ENCODE measurements at places on chromosomes 12 and 14.

DNA sequence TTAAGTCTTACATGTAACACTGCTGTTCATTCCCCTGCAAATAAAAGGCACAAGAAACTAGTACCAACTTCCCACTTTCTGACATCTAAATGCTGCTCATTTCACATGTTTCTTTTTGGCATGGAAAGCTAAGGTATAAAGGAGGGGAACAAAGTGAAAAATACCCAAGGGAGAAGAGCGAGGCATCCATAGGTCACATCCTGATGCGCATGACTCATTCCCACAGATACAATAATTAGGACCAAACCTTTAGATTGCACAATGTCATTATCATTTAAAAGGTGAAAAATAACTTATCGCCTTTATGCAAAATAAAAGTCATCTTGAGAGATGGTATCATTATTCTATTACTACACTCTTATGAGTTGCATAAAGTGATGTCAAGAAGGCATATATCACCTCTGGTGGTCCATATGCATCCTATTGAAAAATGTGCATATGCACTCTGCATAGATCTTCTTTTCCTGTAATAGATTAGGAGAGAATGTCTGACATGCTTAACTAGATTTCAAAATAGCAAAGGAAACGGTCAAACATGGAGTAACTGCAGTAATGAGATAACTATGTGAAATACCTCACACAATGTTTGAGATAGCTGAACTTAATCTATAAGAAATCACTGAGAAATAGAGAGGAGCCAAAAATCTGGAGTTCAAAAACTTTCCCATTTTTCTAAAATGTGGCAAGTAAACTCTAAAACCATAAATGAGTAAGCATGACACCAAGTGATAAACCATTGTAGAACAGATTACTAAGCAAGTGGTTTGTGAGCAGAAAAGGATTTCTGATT, 382.5 kb upstream of the TMTC1 start:
- no peak for DNase-seq

GRCh38 chr12:3049611-3050249, 27.4 kb upstream of the TSPAN9 start:
- no peak for DNase-seq

GRCh38 chr12:6033546-6033945, 88.5 kb upstream of the ANO2 start:
- DNase-seq: no peak

DNA sequence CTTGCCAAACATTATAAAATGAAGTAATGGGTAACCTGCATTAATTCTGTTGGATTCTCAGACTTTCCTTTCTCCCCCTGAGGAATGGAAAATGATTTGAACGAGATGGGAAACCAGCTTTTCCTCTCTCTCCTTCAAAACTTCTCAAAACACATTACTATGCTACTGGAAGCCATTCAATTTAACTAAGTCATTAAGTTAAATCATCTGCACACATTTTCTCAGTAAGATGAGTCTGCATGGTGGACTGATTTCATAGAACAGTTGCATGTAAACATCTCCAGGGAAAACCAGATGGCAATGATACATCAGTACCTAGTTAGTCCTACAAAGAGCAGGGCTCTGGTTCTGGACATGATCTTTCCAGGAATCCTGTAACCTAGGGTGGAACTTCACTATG, 59.9 kb downstream of the BMP4 start:
- DNase-seq: no peak

DNA sequence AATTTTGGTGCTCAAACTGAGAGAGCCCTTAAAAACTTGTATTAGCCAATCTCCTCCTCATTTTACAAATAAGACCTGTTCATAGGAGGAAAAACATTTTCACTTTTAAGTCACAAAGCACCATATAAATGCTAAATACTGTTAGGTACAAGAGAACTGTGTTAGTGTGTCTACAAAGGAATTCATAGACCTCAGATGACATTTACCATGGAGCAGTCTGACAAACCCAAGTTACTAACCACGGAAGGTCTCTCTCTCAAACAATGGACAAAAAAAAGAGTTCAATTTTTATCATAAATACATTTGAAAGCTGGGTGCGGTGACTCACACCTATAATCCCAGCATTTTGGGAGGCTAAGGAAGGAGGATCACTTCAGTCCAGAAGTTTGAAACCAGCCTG, 10.0 kb downstream of the SBNO1 start:
- no peak for DNase-seq

GRCh38 chr12:26799741-26800140, 33.3 kb downstream of the ITPR2 start:
- DNase-seq: no peak

DNA sequence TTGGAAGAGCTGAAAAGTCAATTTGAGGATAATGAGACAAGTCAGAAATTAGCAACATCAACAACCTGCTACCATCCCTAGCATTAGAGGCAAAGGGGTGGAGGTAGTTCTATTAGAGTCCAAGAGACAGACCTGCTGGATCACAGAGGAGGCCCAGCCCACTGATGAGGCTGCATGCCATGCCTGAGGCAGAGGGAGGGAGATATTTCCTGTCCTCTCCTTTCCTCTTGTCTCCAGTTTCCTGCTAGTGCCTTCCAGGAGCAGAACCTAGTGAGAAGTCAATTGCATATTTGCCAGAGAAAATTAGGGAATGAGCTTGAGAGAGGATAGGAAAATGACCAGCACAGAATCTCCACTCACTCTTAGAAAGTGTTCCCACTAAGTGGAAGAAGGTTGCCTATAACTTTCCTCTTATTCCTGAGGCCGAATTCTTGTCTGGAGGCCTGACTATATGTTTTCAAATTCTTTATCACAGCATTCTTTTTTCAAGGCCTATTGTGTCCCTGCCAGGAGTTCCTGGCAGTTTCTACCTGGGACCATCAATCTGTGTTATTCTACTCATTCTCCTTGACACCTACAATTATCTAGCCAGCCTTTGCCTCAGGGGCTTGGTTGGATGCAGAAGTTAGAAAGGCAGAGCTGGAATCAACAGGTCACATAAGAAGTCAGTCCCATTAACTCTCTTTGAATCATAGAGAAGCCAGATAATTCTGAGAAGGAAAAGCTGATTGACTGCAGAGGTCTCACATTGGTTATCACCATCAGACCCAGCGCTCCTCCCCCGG, 121.9 kb downstream of the EMP1 start:
- DNase-seq: no peak

DNA sequence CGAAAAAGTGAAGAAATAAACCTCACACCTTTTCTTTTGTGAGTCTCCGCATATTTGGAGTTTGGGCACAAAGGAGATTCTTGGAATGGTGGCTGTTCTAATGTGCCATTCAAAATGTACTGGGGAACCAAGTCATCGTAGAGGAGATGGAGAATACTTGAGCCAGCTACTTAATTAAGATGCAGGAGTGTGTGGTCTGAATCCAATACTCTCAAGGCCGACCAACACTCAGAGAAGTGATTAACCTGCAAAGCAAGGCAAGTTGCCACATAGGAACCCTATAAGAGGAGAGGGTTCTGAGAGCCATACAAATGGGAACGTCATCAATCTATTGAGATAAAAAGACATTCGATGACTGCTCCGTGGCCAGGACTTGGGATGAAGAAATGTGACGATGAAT, 446.7 kb downstream of the GLT1D1 start:
- no peak for DNase-seq

- DNase-seq: no peak
Measured at GRCh38 chr14:70884595-70885342, 22.5 kb upstream of the PCNX1 start.

GRCh38 chr12:59179231-59179630, 258.9 kb upstream of the LRIG3 start:
- DNase-seq: no peak

DNA sequence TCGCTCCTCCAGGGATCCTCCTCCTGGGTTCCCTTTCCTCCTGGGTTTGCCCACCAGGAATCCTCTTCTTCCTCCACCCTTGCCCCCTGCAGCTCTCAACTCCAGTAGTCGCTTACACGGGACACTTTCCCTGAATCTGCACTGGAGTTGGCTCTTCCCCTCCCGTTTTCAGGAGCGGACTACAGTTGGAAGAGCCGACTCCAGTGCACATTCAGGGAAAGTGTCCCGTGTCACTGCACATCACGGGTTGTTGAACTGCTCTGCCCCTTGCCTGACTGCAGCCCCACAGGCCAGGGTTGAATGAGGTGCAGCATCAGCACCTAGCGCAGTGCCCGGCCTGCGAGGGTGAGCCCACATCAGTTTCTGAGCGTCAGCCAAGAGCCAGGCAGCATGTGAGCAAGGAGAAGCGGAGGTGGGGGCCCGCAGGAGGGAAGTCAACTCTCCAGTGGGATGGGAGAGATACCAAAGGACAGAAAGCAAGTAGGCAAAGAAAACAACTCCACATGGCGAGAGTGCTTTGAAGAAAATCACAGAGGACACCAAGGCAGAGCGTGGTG, 13.1 kb downstream of the RAPGEF3 start:
- DNase-seq: no peak

DNA sequence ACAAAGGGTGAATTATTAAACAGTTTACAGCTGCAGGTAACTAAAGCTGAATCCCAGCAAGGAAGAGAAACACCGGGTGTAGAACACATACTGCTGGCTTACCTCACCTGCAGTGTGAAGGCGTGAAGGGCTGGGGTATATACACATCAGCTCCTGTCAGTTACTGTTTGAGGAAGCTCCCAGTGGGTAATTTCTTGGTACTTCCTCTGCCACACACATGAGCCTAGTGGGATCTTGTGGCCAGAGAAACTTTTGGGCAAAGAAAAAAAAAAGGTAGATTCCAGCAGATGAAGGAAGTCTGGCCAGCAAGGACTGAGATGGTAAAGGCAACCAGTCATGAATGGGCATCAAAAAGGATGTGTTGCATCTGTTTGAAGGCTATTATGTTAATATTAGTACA, 14.0 kb upstream of the GPR33 start:
- DNase-seq: no peak

DNA sequence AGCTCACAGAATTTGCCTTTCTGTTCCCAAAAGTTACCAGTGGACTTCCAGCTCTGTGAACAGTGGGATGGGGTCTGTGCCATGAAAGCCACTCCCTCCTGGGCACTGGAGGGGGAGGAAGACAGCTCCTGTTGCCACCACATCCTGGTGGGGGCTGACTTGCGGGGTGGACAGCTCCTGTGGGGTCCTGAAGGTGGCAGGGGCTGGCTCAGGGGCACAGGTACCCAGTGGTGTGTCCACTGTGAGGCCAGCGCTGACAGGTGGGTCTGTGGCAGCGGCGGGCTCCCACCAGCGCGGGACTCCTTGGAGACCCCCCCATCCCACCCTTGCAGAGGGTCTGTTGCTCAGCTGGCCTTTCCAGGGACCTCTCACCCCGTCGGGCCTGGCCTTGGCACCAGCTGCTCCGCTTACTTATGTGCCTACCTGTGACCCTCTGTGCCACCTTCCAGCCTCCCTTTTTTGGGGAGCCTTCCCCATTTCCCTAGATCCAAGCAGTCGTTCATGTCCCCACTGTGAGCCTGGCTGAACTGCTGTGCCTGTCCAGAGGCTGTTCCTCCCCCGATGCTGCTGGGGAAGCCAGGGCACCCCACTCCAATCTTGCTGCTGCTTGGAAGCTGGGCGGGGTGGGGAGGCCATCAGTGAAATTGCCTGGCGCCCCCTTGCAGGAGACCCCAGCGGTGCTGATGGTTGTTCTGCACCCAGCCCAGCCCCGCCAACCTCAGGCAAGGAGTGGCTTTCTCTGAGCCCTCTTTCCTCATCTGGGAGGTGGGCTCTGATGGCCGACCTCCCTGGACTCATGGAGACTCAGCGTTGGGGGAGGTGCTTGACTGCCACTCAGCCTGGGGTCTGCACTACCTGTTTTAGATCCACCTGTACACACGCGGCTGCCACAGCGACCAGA, 2.2 kb downstream of the TEDC1 start:
- no peak for DNase-seq

DNA sequence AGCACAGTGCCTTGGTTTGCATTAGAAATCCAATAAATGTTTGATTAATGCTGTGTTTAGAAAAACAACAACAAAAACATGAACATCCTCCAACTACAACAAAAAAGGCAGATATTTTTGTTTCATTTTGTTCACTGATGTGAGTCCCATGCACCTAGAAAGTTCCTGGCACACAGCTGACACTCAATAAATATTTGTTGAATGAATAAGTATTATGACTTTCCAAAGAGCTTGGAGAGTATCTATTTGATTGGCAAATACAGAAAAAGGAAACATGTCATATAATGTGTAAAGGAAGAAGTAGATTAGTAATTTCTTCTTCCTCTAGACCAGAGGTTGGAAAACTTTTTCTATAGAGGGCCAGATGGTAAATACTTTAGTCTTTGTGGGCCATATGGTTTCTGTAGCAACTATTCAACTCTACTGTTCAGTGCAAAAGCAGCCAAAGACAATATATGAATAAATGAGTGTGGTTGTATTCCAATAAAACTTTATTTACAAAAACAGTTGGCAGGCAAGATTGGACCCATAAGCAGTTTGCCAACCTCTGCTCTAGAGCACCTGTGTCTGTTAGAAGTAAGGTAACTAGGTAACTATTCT, 312.3 kb upstream of the DIO2 start:
- DNase-seq: no peak

GRCh38 chr12:57236925-57237595, 7.5 kb downstream of the SHMT2 start:
- no peak for DNase-seq

GRCh38 chr12:65638324-65638723, 186.0 kb upstream of the HMGA2 start:
- no peak for DNase-seq

DNA sequence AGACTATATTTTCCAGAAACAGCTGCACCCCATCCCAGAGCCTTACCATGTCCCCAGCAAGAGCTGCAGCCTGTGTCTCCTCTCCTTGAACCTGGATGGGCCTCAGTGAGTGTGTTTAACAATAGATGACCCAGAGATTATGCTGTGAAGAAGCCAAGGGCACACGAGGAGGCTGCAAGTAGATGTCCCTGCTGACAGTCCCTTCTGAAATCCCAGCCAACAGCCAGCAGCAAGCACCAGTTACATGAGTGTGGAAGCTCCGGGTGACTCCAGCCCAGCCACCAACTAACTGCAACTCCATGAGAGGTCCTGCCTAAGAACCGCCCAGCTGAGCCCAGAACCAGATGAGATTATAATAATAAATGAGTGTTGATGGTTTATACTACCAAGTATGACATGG, 191.7 kb downstream of the BCL11B start:
- DNase-seq: no peak

GRCh38 chr12:58206876-58207275, 265.5 kb downstream of the ATP23 start:
- DNase-seq: no peak

- no peak for DNase-seq
Measured at GRCh38 chr14:78983126-78983525, 813.0 kb downstream of the NRXN3 start.

GRCh38 chr14:105069871-105070759, 4.9 kb upstream of the GPR132 start:
- no peak for DNase-seq
